ENCODE measurements at places on chromosomes 1 and 21. TPM values are rescaled to one million over a fixed set of nuclear protein-coding genes. Genes with fewer than 3 reads are reported as not detected.
A peak's percentile ranks its signal among the peaks of the same experiment; 100 is the strongest.

INAVA gene
- 0.09 TPM for total RNA-seq

SLC9A1 gene
- total RNA-seq = 23.9 TPM

FCRLB gene
- 0.33 TPM for total RNA-seq

PGM1 gene
- 28.3 TPM for total RNA-seq

PAPPA2 gene
- total RNA-seq = 0.29 TPM

RPE65 gene
- total RNA-seq = not detected

GRCh38 chr1:2406451-2407041 lies 5.8 kb downstream of the PEX10 start:
- DNase-seq = no peak

- no peak for DNase-seq
Observed at GRCh38 chr1:101030881-101031280, 5.3 kb upstream of the DPH5 start.

GRCh38 chr1:115183721-115184259 lies 94.5 kb upstream of the TSPAN2 start:
- DNase-seq = no peak

- DNase-seq = no peak
Observed at GRCh38 chr21:36347962-36348328, 27.9 kb downstream of the MORC3 start.

- no peak for DNase-seq
Observed at GRCh38 chr1:209176866-209177430, 406.6 kb upstream of the CAMK1G start.

- no peak for DNase-seq
Observed at GRCh38 chr1:8910914-8911313, 32.4 kb upstream of the ENO1 start.

DNA sequence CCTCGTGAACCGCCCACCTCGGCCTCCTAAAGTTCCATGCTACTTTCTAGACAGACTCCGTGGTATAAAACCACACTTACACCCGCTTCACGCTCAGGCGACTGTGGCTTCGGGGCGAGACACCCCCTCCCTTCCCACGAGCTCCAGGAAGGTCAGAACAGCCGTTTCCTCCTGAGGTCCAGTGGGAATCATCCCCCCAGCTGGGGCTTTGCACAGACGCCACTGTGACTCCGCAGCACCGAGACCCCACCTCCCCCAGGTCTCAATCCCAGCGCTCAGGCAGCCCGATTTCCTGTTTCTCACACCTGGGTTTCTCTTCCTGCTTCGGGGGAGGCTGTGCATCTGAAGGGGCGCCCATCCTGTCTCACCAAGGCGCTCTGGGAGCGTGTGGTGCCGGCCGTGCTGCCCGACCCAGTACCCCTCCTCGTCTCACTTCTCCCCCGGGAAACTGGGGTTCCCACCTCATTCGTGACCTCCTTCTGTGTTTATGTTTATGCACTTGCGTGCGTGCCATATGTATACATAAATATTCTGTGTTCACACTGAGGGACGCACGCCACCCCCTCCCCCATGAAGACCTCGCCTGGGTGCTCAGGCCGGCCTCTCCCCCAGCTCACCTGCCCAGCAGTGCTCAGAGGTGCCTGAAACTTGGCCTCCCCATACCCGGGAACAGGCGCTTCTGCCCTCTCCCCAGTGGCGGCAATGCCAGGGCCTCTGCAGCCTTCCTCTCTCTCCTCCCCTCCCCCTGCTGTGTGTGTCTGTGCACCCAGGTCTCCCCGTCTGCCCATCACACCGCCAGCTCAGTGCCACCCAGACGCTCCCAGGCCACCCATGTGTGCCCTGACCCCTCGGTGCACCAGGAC lies 14.6 kb downstream of the SLC35E2B start:
- DNase-seq = peak; percentile 36

- no peak for DNase-seq
Observed at GRCh38 chr1:225461533-225462428, 33.9 kb upstream of the LBR start.

- no peak for DNase-seq
Observed at GRCh38 chr21:35090403-35090802, 41.3 kb upstream of the RUNX1 start.
